Activated CD4-positive, alpha-beta T cell treated with anti-CD3 and anti-CD28 coated beads for 36 hours (primary cell): ENCODE measurements at places on chromosomes 1 and 21.
A peak's percentile ranks its signal among the peaks of the same experiment; 100 is the strongest.

GRCh38 chr1:115810609-115811008 is 30.3 kb downstream of the NHLH2 start:
- DNase-seq: no peak

GRCh38 chr21:28884481-28884880 is 108.2 kb downstream of the LTN1 start:
- no peak for DNase-seq

DNA sequence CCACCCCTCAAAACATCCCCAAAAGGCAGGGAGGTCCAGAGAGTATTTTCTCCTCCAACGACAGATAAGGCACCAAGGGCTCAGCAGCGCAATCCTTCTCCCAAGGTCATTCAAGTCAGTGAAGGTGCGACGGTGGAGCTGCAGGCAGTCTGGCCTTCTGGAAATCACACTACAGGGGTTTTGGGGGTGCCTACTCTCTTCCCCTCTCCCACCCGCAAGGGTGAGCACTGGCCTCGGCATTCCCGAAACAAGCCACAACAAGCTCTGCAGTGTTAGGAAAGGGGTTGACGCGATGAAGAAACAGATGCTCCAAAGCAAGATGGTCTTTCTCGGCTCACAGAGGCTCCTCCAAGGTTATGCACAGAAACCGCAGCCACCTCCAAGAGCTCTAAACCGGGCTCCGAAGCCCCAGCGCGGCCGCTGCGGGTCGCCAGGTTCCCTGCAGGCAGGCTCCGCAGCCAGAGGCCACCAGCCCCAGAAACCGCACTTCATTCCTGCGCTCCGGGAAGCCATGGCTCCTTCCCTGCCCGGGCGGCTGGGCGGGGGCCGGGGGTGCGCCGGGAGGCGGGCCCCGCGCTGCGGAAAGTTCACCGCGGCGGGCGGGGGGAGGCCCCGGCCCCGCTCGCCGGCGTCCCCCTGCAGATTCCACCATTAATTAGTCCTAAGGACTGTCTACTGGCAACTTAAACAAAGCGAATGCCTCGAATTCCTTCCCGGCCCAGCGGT is 1.1 kb downstream of the LUZP1 start:
- DNase-seq: peak; percentile 58

GRCh38 chr21:39319814-39320332 is 6.4 kb upstream of the BRWD1 start:
- no peak for DNase-seq

DNA sequence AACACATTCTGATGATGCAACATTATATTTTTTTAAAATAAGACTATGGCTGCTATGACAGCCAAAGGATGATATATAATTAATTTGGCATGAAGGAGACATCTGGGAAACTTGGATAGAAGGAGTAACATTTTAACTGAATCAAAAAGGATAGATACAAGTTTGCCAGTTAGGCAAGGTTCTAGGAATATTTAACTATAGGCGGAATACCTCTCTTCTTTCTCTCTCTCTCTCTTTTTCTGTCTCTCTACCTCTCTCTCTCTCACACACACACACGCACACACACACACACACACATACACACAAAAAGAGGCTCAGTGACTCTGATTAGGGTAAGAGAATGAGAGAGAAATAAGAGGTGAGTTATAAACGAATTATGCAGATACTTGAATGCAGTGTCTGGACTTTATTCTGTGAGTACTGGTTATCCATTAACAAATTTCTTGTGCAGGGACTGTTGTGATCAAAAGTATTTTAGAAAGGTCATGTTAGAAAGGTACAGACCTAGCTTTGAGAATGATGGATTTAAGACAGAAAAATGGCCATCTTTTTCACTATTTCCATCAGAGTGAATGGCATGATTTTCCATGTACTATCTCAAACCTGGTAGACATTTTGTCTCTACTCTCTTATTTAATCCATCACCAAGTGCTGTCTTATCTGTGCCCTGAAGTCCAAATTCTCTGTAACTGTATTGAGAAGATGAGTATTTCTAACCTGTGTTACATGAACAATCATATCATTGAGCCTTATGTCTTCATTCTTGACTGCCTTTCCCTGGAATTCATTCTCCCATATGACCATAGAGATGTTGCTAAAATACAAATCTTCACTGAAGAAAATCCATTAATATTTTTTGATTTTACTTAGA is 1106.9 kb upstream of the ADGRL4 start:
- no peak for DNase-seq

GRCh38 chr1:161766102-161766981 is at the start of gene ATF6:
Gene ATF6 (plus strand): TSS chr1:161766320. CDS start chr1:161766361, 41 bp downstream.
- peak; percentile 89 for DNase-seq

- DNase-seq: no peak
These were observed 111.9 kb upstream of the KAZN start for GRCh38 chr1:14486401-14487201.

DNA sequence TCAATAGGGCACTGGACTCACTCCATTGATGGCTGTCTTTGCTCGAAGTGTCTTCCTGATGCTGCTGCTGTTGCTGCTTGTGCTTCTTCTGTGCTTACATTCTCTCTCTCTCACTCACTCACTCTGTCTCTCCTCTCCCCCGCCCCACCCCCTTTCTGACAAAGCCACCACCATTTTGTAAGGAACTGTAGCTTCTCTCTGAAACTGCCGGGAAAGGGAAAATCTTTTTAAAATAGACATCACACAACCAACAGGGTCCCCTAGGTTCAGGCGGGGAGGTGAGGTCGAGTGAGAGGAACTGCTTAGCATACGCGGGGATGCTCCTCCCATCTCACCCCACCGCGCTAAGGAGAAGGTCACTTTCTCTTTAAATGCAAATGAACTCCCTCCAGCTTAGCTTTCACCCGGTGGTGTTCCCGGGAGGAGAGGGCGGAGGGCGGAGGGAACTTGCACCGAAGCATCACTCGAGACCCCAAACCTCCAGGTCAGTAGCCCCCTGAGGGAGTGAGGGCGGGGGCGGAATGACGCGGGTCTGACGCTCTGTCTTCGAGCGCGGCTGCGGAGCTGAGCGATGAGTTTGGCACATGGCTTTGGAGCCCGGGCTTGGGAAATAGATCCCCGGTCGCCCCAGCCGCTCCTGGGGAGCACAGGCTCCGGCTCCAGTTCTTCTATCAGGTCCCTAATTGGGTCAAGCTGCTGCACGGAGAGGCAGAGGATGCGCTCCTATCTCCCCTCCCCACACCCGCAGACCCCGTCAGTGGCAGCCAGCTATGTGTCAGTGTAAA is at the start of gene CCDC28B:
Gene CCDC28B (plus strand): TSS at position 370 of the 785 bp plus-strand sequence. CDS start 1,341 bp downstream, outside the sequence.
- peak; percentile 77 for DNase-seq

- no peak for DNase-seq
These were observed 386.3 kb downstream of the DISC1 start for GRCh38 chr1:232012773-232013386.

DNA sequence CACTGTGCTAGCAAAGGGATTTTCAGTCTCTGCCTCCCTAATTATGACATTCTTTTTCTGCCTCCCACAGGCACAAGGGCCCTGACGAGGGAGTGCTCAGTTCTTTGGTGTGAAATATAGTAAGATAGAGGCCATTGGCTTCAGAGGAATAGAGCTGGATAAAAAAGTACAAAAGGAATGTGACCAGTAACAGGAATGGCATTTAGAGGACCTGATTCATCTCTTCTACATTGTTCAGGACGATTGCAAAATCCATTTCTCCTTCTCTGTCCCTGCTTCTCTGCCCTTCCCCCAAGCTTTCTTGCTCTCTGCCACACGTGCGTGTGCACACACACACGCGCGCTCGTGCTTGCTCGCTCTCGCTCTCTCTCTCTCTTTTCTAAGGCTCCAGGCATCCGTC is 668.2 kb downstream of the KIF26B start:
- no peak for DNase-seq

DNA sequence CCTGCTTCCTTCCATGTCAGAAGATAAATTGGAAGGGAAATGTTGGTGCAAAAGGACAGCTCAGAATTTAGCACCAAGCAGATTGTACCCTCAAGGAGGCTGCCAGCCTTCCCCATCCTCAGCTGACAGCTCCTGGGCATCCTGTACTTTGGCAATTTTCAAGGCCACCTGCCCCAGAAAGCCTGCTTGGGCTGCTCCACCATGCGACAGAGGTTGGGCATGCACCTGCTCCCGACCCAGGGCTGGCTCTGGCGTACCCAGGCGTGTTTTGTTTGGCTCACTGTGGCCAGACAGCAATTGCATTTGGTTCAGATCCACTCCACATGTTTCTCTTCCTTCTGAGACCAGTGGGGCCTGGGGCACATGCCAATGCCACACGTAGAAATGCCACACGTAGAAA is 547.8 kb downstream of the NPHP4 start:
- DNase-seq: no peak

GRCh38 chr1:54582566-54583306 is 34.7 kb downstream of the ACOT11 start:
- no peak for DNase-seq

- DNase-seq: no peak
These were observed 309 bp downstream of the NSL1 start for GRCh38 chr1:212791261-212791675.

DNA sequence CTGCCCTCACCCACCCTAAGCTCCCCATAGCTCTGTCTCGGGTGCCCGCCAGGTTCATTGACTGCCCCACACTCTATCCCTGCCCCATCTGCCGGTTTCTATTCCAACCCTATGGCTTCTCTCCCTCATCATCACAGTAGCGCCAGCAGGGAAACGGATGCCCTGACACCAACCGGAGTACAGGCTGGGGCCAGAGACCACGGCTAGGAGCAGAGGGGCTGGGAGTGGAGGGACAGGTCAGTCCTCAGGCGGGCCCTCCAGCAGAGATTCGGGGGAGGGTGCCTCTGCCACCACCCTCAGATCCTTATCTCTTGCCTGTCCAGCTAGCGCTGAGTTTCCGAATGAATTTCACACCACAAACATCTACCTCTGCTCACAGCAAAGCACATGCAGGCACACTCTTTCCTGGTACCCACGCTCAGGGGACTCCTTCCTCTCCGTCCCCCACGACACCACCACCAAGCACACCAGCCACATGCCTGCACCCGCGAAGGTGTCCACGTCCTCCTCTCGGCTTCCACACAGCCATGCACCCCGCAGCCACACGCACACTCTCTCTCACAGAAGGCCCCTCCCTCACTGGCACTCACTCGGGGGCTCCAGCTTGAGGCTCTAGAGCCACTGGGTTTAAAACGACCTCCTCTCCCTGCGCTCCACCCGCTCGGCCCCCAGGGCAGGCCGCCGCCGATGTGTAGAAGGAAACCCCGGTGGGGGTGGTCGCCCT is 7.2 kb downstream of the TAL1 start:
- DNase-seq: no peak

DNA sequence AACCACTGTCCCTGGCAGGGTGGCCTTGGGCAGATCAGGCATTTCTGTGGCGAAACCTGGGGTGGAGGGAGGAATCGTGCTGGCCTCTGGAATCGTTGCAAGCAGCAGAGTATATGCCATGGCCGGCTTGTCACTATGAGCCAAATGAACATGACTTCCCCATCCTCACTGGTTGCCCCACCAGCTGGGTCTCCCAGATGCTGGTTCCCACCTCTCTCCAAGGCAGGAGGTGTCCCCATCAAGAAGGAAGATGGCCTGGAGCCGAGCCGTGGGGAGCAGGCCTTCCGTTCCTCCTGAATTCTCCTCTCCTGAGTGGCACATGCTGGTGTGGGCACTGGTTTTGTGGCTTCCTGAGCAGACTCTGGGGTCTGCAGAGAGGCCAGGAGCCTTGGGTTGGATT is 60.2 kb upstream of the ACTRT2 start:
- DNase-seq: no peak

DNA sequence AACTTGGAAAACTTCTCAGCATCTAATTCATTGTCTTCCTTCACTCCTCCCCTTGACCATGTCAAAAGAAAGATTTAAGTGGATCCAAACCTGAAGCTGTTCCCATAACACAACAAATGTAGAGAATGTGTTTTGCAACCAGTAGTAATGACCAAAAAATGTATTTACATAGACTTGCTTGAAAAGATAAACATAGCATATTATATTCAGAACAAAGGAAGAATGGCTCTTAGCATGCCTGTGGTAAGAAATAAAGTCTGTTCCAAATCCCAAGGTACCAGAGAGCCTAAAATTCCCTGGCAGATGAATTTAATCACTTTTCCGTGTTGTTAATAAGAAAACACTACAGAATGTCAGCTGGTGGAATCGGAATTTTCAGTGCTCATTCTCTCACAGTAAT is 36.8 kb downstream of the FMO3 start:
- no peak for DNase-seq

DNA sequence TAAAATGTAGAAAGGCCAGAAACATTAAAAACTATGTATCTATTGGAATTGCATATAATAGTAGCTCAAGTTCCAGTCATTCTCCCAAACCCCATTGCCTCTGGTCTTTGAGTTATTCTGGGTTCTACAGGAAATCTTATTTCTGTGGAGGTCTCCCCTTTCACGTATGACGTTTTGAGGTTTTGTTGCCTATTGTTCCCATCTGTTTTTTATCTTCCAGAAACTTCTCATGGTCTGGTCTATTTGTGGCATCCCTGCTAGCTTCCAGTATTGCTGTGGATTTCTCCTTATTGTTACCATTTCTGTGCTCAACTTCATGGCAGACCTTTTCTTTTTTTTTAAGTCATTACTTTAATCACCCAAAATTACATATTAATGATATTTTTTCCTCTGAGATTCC is 43.3 kb downstream of the DTL start:
- DNase-seq: no peak

DNA sequence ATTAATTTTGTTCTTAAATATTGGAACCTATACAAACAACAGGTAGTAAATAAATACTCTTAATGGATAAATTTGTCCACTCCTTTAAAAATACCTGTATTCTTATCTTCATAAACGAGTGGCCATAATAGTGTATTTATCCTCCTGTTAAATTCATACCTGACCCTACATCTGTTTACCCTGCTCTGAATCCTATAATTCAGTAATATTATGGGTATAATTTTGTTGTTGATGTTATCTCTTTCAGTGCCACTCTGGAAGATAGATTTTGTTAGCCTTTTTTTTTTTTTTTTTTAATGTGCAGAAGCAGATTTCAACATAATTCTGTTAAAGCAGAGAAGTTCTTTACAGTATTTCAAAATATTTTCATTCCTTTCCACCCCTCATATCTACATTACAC is 1337.9 kb downstream of the PLA2G4A start:
- no peak for DNase-seq

DNA sequence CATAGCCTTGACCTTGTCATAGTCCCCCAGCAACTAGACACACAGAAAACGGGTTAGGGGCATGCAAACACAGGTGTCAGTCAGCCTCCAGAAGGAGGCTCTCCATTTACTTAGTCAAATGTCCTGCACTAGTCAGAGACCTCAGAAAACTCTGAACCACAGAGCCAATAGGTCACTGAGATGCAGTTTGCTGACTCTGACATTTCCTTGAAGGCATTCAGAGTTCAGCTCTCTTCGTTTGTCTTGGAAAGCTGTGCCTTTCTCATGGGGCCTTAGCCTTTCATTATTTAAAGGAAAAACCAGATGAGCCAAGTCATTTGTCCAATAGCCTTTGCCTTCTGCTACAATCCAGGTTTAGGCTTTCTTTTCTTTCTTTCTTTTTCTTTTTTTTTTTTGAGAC is 3.5 kb downstream of the OLFML2B start:
- no peak for DNase-seq

- no peak for DNase-seq
These were observed 7.8 kb downstream of the ANGPTL7 start for GRCh38 chr1:11196945-11197344.
